ENCODE measurements at places on chromosomes 2 and 18. TPM values are rescaled to one million over a fixed set of nuclear protein-coding genes. Genes with fewer than 3 reads are reported as not detected.

Gene RAX
- not detected for total RNA-seq

Gene SLC5A7
- not detected for total RNA-seq

Gene BOLL
- not detected for total RNA-seq

Gene AFTPH
- 33.4 TPM for total RNA-seq

Gene SKOR2
- not detected for total RNA-seq

Gene SCYGR4
- total RNA-seq, result not detected

Gene DNAH7
- 0.19 TPM for total RNA-seq

Gene MFSD2B
- total RNA-seq, result 0.56 TPM

Gene NGEF
- total RNA-seq, result 1.9 TPM

Gene BARD1
- 15.2 TPM for total RNA-seq

Gene EIF4E2
- total RNA-seq, result 81.5 TPM

Gene IL1A
- total RNA-seq, result 8.2 TPM

Gene HNMT
- 28.0 TPM for total RNA-seq

Gene NPHP1
- 5.6 TPM for total RNA-seq

Gene IL1RN
- total RNA-seq, result 0.28 TPM

Gene ZC3H15
- total RNA-seq, result 80.3 TPM

Gene POTEI
- total RNA-seq, result under 0.01 TPM

Gene RBFA
- total RNA-seq, result 21.1 TPM

Gene EFEMP1
- total RNA-seq, result 2,583 TPM

Gene ALK
- not detected for total RNA-seq

Gene TBR1
- not detected for total RNA-seq

Gene TUBB8B
- total RNA-seq, result not detected

Gene AOX1
- total RNA-seq, result 96.4 TPM

Gene ASB18
- total RNA-seq, result not detected

Gene UPP2
- total RNA-seq, result not detected

Gene TGFA
- 0.56 TPM for total RNA-seq

Gene DSC1
- total RNA-seq, result under 0.01 TPM

Gene DYNAP
- not detected for total RNA-seq

Gene RGPD3
- total RNA-seq, result 0.85 TPM

Gene LIMS2
- total RNA-seq, result 4.8 TPM

Gene ESPNL
- 0.58 TPM for total RNA-seq

Gene STON1
- total RNA-seq, result 20.0 TPM

Gene VIL1
- under 0.01 TPM for total RNA-seq

Gene BAZ2B
- total RNA-seq, result 40.3 TPM

Gene RAB17
- total RNA-seq, result 0.19 TPM

Gene PLCL1
- total RNA-seq, result 12.3 TPM

Gene CFC1
- total RNA-seq, result not detected

Gene EVA1A
- 67.1 TPM for total RNA-seq

Gene OSR1
- 21.4 TPM for total RNA-seq

Gene ZBTB7C
- total RNA-seq, result not detected

Gene CTLA4
- 1.7 TPM for total RNA-seq

Gene ANKRD53
- 0.28 TPM for total RNA-seq

Gene TACR1
- 0.56 TPM for total RNA-seq

Gene ARHGAP28
- 0.77 TPM for total RNA-seq

Gene TMEM150A
- 7.5 TPM for total RNA-seq
